Stimulated activated CD8-positive, alpha-beta memory T cell treated with anti-CD3 and anti-CD28 coated beads, Interleukin-7, amount 100 ng/mL, for 48 hours (primary cell): ENCODE measurements at places on chromosomes 2 and 18.

DNA sequence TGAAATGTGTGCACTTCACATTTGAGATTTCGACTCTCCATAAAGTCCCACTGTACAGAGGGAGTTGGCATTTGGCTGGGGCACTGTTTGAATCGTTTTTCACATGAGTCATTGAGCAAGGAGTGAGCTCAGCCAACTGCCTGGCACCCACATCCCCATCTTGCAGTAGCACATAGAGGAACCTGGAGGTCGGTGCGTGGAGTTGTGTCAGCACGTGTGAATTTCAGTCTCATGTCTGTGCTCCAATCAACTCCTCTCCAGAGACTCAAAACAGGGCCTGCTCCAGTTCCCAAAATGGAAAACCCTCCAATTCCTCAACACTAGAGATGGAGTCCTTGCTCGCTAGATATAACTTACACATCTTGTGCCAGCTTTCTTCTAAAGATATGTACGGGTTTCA is 126.8 kb upstream of the CAPN13 start:
- DNase-seq, result no peak

DNA sequence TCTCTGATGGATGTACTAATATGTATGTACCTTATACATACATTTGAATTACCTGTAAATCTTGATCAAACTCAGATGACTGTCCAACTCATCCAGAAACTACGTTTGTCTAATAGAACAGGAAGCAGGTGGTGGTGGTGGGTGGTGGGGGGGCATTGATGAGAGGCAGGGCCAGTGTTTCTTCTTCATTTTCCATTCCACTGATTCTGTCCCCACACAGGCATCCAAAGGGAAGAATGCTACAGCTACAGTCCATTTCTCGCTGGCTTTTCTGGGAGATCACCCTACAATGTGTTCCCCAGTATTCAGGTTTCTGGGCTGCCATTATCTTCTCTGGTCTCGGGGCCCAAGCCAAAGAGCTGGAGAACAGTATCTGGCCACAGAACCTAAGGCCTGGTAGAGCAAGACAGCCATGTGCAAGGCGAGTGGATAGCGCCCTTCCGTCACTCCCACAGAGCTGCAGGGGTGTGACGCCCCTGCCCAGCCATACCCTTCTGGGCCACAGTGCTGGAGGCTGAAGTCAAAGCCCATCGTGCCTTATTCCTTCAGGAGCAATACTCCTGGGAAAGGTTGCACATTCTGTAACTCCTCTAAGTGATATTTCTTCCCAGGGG is 54.5 kb downstream of the BCL11A start:
- no peak for DNase-seq

- no peak for DNase-seq
These were observed 35.5 kb downstream of the ZNF532 start for GRCh38 chr18:58900015-58900649.

- no peak for DNase-seq
These were observed 238.1 kb downstream of the SEPTIN10 start for GRCh38 chr2:109375656-109376055.

DNA sequence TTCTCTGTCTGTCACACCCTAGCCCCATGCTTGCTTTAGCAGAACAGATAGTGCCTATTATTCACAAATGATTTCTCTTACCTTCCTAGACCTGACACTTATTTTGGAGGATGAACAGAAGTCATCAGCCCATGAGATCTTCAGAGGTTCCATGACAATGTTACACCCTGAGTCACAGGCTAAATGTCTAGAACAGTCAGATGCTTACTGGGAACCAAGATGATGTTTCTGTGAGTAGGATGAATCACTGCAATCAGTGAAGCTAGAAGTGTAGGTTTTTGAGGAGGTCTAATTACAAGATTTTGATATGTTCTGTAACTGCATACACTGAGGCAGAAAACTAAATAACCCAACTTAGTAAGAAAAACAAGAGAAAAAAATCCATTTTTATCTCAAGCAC is 123.0 kb upstream of the THUMPD2 start:
- DNase-seq, result no peak

DNA sequence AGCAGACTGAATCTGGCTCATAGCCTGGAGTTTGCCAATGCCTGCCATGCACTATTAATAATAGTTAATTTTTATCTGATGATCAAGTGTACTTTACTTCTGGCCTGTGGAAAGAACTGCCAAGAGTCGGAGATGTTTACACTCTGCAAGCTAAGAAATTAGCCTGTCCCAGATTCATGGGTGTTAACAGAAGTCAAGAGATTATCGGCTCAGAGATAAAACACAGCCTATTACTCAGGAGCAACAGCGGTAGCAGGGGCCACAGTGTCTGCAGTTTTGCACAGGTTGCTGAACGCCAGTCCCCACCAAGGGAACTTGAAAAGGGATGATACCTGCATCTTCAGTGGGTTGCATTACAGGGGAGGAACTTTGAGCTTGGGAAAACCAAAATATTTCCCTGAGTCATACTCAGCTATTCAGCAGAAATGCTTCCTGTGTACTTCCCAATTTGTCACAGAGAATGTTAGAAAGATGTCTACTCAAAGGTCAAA is 4.3 kb upstream of the ADI1 start:
- no peak for DNase-seq

DNA sequence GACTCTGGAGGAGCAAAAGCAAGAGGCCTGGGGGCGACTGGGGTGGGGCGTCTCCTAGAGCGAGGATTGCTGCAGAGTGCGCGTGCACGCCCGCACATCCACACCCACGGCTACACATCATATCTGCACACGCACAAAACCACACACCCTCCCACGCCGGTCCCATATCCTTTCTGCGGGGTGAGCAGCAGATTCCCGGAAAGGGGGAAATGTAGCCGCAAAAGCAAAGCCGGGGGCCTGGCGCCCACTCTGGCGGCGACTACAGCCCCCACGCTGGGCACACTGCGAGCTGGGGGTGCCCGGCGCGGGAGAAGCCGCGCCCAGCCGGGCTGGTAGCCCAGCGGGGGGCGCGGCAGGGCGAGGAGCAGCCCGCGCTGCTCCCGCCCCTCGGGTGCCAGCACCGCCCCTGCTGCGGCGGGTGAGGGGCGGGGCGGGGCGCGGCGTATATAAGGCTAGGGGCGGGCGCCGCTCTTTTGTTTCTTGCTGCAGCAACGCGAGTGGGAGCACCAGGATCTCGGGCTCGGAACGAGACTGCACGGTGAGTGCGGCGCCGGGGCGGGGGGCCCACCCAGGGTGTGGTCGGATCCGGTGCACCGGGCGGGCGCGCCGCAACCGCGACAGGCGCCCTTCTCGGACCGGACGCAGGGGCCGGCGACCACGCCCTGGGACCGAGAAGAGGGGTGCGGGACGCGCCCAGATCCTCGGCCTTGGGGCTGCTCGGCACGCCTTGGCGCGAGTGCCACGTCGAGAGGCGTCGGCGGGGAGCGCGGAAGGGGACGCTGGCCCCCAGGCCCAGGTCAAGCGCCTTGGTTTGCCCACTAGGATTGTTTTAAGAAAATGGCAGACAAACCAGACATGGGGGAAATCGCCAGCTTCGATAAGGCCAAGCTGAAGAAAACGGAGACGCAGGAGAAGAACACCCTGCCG is at the start of gene TMSB10:
TMSB10 (plus strand) TSS at position 476 of the 927 bp plus-strand sequence.
- DNase-seq, result peak; percentile 65

GRCh38 chr18:73990258-73990657 is 157.4 kb downstream of the FBXO15 start:
- no peak for DNase-seq

DNA sequence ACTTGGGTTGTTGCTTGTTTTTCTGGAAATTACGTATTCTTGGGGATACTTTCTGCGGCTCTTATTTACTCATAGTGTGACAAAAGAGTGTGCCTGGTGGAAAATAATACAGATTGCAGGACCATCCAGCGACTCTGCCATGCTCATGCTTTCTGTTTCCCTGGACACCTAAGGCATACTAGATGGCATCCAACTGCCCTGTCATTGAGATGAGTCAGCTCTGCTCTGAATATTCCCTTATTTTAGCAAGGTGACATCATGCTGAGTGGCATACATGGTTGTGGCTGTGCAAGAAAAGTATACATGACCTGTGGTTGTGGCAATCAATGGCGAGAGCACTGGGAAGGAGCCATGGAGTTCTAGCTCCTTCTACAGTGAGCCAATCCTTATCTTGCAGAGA is 471.0 kb downstream of the TMEM182 start:
- DNase-seq, result no peak

GRCh38 chr2:17719562-17720371 is 33.8 kb downstream of the SMC6 start:
- DNase-seq, result no peak

DNA sequence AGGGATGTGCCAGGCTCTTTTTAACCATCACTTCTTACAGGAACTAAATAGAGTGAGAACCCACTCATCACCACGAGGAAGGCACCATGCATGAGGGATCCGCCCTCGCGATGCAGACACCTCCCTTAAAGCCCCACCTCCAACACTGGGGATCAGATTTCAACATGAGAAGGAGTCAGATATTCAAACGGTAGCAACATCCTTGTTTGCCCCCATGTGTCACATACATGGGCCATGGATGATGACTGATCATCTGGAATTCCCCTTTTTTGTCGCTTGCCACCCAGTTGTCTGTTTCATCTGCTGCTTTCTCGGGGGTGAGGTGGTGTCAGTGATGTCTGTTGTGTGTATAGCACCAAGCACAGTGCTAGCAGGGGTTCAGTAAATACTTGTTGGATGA is 57.9 kb downstream of the NCK2 start:
- DNase-seq, result no peak

- no peak for DNase-seq
These were observed 3.2 kb downstream of the FHL2 start for GRCh38 chr2:105395691-105396090.

GRCh38 chr2:53896864-53897263 is 37.1 kb upstream of the GPR75 start:
- DNase-seq, result no peak

DNA sequence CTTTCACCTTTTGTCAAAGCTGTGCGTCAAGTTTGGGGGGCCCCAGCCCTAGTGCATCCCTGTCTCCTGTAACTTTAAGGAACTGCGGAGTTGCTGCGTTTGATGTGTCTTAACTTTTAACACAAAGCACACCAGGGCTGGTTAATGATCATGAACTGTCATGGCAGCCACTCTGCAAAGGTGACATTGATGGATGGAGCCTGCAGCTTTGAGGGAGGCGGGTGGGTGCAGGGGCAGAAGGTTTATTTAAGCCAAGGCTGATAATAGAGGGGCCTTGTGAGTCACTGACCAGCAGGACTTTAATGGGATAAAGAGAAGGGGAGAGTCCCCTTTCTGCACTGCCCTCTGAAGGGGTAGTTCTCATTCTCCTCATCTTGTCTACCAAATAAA is 190.2 kb upstream of the GATA6 start:
- no peak for DNase-seq

DNA sequence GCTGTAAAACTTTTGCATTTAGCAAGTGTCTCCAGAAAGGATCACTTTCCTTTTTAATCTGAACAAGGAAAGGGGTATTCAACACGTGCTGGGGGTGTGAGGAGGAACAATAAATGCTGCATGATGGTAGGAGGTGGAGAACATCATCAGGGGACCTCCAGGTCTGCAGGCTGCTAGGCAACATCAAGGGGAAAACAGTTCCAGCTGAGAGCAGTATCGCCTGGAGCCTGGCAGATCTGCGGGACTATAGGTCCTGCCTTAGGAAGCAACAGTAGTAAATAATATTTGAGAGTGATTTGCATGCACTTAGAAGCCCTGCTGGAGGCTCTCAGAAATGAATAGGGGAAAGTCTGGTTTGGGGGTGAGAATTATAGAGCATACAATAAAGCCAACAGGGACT is 175.6 kb downstream of the SUCLG1 start:
- no peak for DNase-seq

DNA sequence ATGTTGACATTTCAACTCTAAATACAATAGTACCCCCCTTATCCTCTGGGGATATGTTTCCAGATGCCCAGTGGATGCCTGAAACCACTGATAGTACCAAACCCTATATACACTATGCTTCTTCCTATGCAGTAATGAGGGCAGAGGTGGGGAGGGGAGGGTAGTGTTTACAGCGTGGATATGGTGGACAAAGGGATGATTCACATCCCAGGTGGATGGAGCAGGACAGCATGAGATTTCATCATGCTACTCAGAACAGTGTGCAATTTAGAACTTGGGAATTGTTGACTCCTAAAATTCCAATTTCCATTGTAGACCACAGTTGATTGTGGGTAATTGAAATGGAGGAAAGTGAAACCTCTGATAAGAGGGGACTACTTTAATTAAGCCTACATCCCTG is 75.4 kb downstream of the TSN start:
- no peak for DNase-seq

GRCh38 chr18:59604877-59605276 is 92.3 kb downstream of the CCBE1 start:
- no peak for DNase-seq

- no peak for DNase-seq
These were observed 113.7 kb upstream of the ZFP36L2 start for GRCh38 chr2:43340066-43340465.

GRCh38 chr2:176508984-176509740 is 239.9 kb downstream of the MTX2 start:
- DNase-seq, result peak; percentile 41

- DNase-seq, result no peak
These were observed 85.6 kb downstream of the MOGAT1 start for GRCh38 chr2:222756951-222757650.

DNA sequence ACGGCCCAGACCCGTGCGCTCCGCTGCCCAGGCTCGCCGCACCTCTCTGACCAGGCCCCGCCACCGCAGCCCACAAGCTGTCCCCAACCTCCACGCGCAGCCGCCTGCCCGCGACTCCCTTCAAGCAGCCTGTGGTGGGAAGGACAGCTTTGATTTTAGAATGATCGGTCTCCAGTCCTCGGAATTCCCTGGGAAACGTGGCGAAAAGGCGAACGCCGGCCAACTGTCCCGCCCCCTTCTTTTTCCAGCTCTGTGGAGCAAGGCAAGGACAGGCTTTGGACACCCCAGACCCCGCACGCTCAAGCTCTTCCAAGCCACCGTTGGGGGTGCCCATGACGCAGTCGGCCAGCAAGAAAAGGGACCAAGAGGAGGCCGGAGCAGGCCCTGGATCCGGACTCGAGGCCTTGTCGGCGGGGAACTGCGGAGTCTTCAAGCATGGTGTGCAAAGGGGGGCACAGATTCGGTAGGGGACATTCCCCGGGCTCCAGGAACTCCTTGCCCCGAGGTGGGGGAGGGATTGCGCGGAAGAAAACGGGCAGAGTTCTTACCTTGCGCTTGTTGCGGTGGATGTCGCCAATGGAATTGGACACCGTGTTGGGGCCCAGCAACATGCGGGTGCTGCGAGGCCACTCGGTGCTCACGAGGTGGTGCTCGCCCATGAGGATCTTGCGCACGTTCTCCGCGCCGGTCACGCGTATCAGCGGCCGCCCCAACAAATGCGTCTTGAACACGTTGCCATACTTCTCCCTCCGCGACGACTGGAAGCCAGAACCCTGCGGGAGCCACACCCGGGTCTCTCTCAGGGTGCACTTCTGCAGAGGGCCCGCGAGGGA is 4.0 kb downstream of the CYP26B1 start:
- no peak for DNase-seq

DNA sequence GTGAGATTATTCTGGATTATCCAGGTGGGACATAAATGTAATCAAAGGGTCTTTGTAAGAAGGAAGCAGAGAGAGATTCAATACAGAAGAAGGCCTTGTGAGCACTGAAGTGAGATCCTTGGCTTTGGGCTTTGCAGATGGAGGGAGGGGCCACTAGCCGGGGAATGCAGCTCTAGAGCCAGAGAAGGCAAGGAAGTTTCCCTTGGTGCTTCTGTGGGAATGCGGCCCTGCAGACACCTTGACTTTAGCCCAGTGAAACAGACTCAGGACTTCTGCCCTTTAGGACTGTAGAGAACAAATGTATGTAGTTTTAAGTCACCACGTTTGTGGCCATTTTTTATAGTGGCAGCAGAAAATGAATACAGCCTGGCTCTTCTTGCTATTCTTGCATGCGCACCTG is 8.1 kb downstream of the NEU2 start:
- no peak for DNase-seq
